ENCODE measurements at places on chromosomes 16 and 17.

DNA sequence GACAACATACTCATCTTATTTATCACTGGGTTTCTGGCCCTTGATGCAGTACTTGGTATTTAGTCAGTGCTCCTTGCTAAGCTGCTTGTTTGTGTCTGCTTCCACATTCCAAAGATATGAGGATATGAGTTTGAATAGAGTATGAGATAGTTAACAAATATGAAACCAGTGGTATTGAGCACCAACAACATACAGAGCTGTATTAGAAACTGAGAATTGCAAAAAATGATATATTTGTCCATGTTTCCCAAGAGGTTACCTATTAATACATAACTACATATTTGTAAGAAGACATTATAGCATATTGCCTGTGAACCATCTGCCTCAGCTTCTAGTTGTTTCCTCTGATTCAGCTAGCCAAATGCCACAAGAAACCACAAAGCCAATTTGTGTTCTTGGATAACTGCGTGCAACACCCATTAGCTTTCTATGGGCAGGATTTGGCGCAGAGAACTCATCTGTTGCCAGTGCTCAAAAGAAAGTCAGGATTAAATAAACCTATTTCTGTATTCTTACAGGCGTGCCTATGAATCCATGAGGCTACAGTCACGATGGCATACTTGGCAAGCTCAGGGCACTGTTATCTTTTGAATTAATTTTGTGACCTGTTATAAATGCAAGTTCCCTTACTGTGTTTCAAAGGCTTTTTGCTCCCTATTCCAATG lies 194.4 kb downstream of the MAP2K6 start:
- peak; percentile 83 for DNase-seq

DNA sequence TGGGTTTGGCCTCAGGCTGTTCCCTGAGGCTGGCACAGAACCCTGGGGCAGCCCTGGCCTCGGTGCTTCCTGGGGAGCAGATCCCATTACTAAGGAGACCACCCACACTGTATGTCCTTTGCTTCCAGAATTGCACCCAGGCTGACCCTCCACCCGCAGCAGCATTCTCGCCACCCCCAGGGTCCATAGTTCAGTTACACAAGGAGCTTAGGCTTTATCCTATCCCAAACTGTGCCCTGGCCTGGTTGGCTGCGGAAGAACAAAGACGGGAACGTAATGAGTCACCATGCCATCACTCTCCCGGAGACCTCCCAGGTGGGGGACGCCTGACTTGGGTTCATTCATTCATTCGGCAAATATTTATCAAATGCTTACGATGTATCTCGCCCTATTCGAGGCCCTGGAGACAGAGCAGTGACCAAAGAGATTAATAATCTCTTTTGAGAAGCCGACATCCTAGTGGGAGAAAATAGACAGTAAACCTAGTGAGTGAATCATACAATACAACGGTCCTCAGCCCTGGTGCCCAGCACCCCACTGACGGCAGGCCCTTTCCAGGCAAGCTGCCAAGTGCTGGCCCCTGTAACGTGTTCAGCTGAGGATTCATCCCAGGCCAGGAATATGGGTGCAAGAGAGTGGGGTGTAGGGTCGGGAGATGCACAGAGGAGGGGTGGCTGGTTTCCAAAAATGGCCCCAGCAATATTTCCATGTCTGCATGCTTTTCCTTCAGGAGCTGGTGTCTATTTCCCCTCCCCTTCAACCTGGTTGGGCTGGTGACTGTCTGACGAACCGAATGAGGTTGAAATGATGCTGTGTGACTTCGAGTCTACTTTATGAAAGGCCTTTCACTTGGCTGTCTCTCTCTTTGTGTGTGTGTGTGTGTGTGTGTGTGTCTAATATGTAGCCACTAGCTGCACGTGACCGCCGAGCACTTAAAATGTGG lies 134.2 kb downstream of the MGAT5B start:
- DNase-seq: peak; percentile 49

GRCh38 chr17:9018726-9019125 lies 2.6 kb upstream of the NTN1 start:
- no peak for DNase-seq

DNA sequence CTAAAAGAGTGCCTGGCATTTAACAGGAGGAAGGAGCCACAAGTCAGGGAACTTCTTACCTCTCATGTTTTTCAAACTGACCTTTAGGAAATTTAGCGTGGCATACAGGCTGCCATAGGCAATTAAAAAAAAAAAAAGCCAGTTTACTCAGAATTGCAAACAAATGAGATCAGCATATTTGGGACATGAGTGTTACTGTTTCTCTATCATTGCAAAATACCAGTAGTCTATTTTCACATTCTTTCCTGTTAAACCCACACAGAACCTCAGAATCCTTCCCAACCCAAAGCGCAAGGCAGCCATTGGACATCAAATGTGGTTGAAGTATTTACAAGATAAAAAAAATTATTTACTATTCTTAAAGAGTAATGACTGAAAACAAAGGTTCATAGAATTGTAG lies 366.4 kb upstream of the DYNLRB2 start:
- DNase-seq: peak; percentile 74

- no peak for DNase-seq
Observed at GRCh38 chr17:27895940-27896535, 2.9 kb upstream of the LYRM9 start.

DNA sequence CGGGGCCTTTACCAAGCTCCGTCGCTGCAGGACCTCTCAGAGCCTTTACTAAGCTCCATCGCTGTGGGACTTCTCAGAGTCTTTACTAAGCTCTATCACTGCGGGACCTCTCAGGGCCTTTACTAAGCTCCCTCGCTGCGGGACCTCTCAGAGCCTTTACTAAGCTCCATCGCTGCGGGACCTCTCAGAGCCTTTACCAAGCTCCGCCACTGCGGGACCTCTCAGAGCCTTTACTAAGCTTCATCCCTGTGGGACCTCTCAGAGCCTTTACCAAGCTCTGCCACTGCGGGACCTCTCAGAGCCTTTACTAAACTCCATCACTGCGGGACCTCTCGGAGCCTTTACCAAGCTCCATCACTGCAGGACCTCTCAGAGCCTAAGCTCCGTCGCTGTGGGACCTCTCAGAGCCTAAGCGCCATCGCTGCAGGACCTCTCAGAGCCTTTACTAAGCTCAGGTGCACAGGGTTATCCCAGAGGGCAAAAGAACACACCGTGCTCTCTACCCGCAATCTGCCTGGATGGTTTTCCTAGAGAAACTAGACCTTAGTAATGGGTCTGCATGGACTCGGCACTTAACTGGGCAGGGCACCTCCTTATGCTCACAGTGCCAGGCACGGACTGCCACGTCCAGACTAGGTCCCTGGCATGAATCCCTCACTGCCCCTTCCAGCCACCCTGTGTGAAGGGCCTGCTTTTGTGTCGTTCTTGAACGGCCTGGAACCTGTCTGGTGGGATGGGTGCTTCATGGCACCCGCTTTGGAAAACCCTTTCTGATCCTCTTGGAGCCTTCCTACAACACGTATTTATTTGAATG lies 69.2 kb upstream of the DOC2B start:
- no peak for DNase-seq

- no peak for DNase-seq
Observed at GRCh38 chr17:4148611-4149308, 5.8 kb downstream of the CYB5D2 start.

GRCh38 chr16:87086575-87086974 lies 230.6 kb downstream of the C16orf95 start:
- no peak for DNase-seq

DNA sequence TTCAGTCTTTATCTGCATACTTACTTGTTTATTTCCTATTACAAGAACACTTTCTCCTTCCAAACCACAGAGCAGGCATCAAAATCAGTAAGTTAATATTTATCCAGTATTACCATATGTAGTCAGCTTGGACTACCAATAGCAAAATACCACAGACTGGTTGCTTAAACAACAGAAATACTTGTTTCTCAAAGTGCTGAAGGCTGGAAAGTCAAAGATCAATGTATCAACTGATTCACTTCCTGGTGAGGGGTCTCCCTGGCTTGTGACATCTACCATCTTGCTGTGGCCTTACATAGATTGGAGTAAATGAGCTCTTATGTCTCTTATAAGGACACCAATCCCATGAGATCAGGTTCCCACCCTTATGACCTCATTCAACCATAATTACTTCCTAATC lies 2.6 kb downstream of the STXBP4 start:
- DNase-seq: no peak

GRCh38 chr16:23398987-23399805 lies 53.8 kb downstream of the COG7 start:
- DNase-seq: no peak

- DNase-seq: peak; percentile 34
Observed at GRCh38 chr17:6435968-6436367, 1.0 kb upstream of the AIPL1 start.

GRCh38 chr16:6132121-6132520 lies 1034.5 kb upstream of the EEF2KMT start:
- DNase-seq: no peak

DNA sequence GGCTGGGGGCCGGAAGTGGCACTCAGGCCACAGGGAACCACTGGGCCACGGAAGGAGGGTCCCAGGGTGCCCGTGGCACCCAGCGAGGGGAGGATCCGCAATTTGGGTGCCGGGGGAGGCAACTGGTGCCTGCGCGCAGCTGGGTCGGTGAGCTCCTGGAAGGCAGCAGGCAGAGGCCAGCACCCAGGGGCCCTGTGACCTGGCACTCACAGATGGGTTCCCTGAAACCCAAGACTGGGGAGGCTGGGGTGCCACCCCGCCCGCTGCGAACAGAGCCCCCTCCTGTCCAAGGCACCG lies 663 bp downstream of the SSTR5 start:
- no peak for DNase-seq

- DNase-seq: no peak
Observed at GRCh38 chr17:73586275-73586832, 57.9 kb downstream of the SDK2 start.

DNA sequence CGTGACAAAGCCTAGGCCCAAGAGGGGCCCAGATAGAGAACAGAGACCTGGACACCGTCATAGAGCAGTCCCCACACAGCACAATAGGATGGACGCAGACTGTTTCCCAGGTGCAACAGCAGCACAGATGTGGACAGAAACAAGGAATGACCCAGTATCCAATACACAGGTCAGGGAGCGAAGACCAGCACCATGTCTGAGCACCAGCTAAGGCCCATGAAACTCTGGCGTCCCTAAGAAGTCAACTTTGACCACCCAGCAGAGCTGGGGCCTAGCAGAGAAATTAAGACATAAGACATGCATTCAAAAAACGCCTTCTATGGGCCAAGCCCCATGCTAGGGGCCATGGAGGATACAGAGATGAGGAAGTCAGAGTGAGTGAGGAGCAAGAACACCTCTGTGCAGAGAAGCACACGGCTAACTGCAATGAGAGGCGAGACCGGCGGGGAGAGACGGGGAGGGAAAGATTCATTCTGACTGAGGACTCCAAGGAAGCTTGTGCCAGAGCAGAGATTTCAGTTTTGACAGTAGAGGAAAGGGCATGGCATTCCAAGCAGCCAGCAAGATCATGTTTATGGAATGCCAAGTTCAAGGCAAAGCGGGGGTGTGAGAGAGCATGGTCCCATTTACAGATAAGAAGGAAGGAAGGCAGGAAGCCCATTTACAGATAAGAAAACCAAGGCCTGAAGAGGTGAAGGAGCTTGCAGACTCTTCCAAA lies 50.8 kb downstream of the PITPNM3 start:
- no peak for DNase-seq

DNA sequence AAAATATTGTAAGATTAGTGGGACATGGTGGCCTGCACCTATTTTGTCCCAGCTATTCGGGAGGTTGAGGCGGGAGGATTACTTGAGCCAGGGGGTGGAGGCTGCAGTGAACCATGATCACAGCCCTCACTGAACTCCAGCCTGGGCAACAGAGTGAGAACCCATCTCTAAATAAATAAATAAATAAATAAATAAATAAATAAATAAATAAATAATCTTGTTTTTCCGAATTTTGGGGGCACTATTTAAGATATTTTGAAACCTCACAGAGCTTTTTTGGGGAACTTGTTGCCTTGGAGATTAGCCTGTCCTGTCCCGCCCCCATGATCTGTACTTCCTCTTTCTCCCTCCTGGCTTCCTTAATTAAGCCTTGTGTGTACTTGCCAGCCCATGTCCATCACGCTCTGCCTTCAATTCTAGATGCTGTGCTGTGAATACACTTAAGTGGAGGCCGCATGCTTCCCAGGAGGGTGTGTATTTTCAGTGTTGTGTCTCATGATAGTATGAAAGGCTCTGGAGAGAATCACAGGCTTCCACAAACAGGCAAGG lies 4.4 kb downstream of the LGALS9 start:
- DNase-seq: no peak

- DNase-seq: no peak
Observed at GRCh38 chr16:81785138-81785924, 6.2 kb downstream of the PLCG2 start.

Measured in AG04450 (cell line).